ENCODE measurements at places on chromosomes 4 and X. TPM values are rescaled to one million over a fixed set of nuclear protein-coding genes. Genes with fewer than 3 reads are reported as not detected.

Gene MAGEB4
- polyA plus RNA-seq = not detected

GRCh38 chr4:150739591-150739990 lies 157.6 kb downstream of the MAB21L2 start:
- no peaks in the 10 kb centered on the region for H3K4me1 ChIP-seq
- H3K27me3 ChIP-seq = no peaks in the 10 kb centered on the region
- H3K36me3 ChIP-seq = peaks cover 13% of the 10 kb centered on the region

- no peaks in the 10 kb centered on the region for H3K36me3 ChIP-seq
- no peak for DNase-seq
- no peak overlapping the region for H3K4me3 ChIP-seq
- H3K27ac ChIP-seq = no peak overlapping the region
These were observed 219.8 kb downstream of the SHROOM3 start for GRCh38 chr4:76654791-76655190.

Gene ODAPH
- polyA plus RNA-seq = not detected

- no peaks in the 10 kb centered on the region for H3K27me3 ChIP-seq
- no peak overlapping the region for H3K4me3 ChIP-seq
- H3K36me3 ChIP-seq = no peaks in the 10 kb centered on the region
- no peak overlapping the region for H3K27ac ChIP-seq
These were observed 75.2 kb downstream of the GABRB1 start for GRCh38 chr4:47106561-47106960.

Gene CSAG2
- polyA plus RNA-seq = not detected

DNA sequence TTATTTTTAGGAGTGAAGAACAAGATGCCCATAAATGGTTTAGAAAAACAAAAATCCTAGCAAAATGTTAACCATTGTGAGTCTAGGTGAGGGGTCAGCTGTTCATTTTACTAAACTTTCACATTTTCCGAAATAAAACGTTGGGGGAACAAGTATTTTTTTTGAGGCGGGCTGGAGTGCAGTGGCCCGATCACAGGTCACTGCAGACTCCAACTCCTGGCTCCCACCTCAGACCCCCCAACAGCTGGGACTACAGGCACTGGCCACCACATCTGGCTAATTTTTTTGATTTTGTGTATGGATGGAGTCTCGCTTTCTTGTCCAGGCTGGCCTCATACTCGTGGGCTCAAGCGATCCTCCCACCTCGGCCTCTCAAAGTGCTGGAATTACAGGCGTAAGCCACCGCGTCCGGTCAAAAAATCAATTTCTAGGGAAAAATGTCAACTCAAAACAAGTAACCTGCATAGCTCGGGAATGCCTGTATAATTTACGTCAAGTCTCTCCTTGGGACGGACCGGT lies 742 bp upstream of the TAF1 start:
- no peaks in the 10 kb centered on the region for H3K27me3 ChIP-seq
- peaks cover 5% of the 10 kb centered on the region for H3K4me1 ChIP-seq
- peak overlapping the region; percentile 81 for H3K4me3 ChIP-seq
- DNase-seq = peak; percentile 11
- H3K36me3 ChIP-seq = no peaks in the 10 kb centered on the region

Gene PRDM5
- not detected for polyA plus RNA-seq
